Fibroblast of skin of right biceps (primary cell): ENCODE measurements at places on chromosomes 6 and 20.

DNA sequence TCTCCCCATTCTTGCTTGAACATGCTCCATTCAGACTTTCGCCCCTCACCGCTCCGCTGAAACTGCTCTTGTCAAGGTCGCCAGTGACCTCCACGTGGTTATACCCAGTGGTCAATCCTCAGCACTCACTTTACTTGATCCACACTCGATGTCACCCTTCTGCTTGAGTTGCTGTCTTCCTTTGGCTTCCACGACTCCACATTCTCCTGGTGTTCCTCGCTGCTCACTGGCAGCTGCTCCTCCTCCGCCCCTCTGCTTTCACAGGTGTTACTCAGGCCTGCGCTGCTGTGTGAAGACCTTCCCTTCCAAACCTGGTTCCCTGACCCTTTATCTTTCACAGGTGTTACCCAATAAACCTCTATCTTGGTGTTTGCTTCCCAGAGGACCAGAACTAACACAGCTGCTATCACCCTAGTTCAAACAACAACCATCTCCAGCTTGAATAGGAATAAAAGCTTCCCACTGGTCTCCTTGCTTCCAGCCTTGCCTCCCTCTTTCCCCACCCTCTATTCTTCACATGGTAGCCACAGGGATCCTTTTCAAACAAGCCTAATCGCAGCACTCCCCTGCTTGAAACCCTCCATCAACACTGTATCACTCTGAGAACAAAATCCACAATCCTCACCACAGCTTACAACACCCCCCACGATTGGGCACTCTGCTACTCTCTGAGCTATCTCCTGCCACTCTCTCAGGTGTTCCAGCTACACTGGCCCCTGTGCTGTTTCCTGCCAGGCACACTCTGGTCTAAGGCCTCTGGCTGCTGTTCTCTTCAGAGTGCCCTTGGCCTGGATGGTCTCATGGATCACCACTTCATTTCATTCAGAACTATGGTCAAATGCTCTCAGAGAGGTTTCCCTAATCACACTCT is 10.7 kb downstream of the PPIL1 start:
- no peak for DNase-seq

DNA sequence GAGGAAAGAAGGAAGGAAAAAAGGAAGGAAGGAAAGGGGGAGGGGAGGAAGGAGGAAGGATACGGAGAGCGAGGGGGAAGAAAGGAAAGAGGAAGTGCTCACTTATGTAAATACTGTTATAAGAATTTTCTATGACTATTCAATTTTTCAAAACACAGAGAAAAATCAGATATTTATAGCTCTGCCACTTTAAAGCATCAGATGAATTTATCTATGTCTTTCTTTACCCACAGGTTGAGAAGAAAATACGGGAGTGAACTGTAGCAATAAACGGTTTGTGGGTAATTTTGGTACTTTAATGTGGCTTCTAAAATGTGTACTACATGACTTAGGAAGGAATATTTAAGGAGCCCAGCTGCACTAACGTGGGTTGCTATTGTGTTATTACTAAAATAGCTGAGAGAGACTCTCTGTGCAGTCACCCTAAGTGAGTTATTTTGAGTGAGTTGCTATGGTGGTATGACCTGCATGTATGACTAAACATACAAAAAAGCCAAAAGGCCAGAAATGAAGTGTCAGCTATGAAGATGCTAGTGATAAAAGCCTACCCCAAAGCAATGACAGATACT is 225.5 kb downstream of the SOD2 start:
- peak; percentile 57 for DNase-seq

DNA sequence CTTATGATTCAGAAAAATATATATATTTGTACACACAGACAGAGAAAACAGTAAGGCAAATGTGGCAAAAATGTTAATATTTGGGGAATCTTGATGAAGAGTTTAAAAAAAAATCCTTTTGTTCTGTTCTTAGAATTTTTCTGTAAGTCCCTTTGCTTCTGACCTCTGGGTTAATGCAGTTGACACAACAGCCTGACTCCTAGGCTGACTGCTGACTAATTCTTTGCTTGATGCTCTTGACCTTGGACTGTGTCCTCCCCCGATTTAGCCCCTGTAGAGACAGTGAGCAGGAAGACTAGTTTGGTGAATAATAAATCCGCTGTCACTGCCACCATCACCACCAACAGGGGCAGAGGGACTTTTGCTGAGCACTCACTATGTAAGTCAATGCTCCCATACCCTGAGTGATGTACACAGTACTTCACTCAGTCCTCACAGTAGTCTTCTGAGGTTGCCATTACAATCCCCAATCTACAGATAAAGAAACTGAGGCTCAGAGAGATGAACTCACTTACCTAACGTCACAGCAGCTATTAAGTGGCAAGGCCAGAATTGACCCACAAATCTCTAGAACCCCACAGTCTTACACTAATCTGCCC is 71.7 kb downstream of the SNX5 start:
- no peak for DNase-seq

- peak; percentile 63 for DNase-seq
Observed at GRCh38 chr6:21587179-21587960, 6.2 kb upstream of the SOX4 start.

- peak; percentile 81 for DNase-seq
Observed at GRCh38 chr6:1027109-1027794, 284.6 kb upstream of the FOXQ1 start.
